ENCODE measurements at places on chromosomes 5 and 9.

GRCh38 chr9:31119890-31120454 lies 1264.5 kb upstream of the ACO1 start:
- peak; percentile 1 for DNase-seq

DNA sequence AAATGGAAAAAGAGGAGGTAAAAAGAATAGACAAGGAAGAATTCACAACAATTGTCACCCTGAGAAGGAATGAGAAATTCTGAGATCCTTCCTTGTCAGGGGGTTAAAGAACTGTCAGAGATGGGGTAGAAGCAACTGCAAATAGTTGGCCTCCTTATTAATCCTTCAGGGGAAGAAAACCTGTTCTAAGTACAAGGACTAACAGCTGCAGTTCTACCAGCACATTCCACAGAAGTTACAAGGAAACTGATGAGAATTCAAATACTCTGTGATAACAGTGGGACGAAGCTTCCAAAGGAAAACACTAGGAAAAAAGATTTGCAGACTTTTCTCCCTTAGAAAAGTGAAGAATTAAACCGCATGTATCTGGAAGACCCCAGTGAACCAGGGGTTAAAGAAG lies 93.7 kb downstream of the OR2K2 start:
- DNase-seq, result no peak

DNA sequence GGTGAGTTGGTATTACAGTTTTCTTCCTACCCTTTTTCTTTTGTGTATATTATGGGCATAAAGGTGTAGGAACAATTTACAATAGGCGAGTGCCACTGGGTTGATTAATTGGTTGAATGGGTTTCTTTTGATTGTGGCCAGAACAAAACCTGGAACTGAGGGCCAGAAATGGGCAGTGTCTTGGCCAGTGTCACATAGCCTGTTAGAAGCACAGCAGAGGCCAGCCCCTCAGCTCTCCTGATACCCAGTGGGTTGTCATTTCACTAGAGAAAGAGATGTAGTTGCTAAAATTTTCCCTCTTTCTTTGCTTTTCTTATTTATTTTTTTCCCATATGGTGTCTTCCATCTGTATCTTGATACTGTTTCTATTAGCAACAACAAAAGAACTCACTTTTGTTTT lies 38.8 kb upstream of the SEMA6A start:
- no peak for DNase-seq

GRCh38 chr9:85151162-85151561 lies 481.6 kb downstream of the NTRK2 start:
- no peak for DNase-seq

DNA sequence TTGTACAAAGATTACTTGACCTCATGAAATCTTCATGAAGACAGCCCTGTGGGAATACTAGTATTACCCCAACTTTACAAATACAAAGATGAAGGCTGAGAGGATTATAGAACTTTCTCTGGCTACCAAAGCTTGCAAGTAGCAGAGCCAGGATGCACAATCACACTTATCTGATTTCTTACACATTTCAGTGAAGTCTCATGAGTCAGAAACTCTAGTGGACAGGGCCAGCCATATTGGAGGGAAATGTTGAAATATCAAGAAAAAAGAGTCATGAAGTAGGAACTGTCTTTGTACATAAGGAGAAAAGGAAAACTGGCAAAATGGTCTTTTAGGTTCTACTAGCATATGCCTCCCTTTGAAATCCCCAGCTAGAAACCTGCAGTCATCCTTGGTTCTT lies 369.6 kb upstream of the WWC1 start:
- no peak for DNase-seq

GRCh38 chr9:127225801-127226625 lies 38.6 kb upstream of the GARNL3 start:
- no peak for DNase-seq

DNA sequence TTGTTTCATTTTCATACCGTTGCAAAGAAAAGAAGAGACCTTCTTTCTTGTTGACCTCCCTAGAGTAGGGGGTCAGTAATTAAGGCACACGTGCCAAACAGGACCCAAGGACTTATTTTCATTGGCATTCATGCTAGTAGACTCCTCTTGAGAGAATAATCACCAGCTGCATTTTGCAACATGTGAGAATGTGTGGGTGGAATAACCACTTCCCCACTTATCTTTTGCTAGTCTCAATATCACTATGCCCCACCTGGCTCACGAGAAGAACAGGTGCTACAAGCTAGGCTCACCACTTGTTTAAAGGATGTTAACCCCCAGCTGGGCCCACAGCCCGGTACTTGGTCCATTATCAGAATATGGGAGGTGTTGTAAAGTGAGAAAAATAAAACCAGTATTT lies 460.7 kb upstream of the MEF2C start:
- peak; percentile 1 for DNase-seq

GRCh38 chr5:103211576-103212561 lies 46.7 kb upstream of the MACIR start:
- DNase-seq, result no peak

DNA sequence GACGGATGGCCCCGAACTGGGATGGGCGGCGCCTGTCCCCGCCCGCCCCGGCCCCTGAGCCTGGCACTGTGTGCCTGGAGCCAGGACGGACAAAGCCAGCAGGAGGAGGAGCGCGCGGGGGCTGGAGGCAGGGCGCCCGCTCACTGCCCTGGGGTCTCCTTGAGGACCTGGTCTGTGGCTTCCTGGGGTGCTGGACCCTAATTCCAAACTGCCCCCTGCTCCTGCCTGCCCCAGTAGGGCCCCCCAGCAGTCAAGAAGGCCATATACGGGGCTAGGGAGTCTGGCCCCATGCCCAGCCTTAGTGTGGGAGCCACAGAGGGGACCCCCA lies 29.2 kb upstream of the RXRA start:
- no peak for DNase-seq

GRCh38 chr5:139645430-139645871 lies 2.7 kb upstream of the CXXC5 start:
- no peak for DNase-seq

- DNase-seq, result no peak
These were observed 20.0 kb upstream of the SLC25A51 start for GRCh38 chr9:37923796-37924427.

DNA sequence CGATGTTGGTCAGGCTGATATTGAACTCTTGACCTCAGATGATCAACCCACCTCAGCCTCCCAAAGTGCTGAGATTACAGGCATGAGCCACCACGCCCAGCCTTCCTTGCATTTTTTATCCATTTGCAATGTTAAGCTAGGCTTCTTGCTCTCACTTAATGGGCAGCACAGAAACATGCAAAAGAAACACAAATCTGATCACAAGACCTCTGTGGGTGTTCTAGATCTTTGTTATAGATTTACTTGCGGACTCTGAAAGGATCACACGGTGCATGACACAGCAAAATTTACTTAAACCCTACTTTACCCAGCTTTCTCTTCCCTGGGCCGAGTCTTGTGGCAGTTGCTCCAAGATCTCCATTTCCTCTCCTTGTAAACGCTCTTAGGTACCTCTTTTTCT lies 71.3 kb downstream of the PSAT1 start:
- peak; percentile 36 for DNase-seq

DNA sequence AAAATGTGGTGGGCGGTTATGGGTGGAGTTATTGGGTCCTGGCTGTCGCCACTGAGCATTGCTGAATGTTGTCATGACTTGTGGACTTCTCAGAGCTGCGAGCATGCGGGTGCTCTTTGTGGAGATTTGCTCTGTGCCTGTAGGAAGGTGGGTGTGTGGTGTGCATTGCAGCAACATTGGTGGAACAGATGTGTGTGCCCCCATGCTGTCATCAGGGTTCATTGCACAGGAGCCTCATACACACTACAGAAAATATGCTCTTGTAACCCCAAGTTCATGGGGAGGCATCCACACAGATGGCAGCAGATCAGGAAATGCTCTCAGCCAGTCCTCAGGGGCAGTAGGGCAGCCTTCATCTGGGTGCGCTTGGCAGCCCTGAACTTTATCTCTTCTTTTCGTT lies 55.9 kb upstream of the PHF2 start:
- DNase-seq, result peak; percentile 11

DNA sequence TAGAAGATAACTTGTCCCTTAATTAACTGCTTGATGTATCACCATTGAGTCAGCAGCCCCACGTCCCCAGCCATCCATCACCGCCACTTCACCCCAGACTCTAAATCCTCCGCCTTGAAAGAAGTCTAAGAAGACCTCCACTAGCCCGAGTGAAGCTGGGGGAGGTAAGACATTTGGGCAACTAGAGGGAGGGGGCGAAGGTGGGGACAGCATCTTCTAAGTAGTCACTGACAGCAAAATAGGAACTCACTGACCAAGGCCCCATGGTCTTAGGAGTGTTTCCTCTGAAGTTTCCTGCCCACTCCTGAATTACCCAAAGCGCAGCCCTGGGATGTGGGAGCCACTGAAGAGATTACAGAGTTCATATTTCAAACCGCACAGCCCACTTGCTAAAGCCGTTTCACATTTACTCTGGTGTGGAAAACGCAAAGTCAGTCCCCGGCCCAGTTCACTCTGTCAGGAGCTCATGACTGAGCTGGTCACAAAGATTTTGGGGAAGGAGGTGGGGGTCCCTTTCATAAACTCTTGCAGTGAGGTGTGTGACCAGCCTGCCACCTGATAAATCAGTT lies 107.4 kb downstream of the LHFPL2 start:
- no peak for DNase-seq

- DNase-seq, result peak; percentile 52
These were observed 40.4 kb downstream of the PTAR1 start for GRCh38 chr9:69719367-69719766.

DNA sequence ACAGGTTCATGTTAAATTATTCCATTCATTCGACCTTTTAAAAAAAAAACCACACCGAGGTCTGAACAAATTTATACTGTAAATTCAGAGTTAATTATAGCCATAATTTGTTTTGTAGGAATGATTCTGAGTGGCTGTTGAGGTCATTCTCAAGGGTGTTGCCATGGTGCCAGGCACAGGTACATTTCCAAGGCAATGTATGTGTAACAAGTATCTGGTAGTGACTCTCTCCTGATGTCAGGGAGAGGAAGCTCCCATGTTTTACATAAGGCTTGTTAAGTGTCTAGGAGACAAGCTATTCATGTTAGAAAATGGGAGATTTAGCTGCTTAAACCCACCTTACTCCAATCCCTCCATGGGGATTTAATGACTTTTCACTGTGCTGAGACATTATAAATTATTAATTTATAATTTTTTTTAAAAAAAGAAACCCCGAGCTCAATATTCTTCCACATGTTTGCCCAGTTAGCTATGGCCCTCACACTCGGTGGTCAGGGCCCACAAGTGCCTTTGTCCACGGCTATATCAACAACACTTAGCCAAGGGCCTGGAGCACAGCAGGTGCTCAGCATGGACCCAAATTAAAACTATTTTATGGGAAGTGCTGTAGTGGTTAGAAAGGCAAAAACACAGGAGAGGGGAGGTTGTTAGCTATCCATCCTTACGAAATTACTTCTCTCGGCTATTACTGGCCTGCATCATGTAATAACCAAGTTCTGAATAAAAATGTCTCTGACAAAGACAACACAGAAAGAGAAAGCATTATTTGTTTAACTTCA lies 154.6 kb upstream of the GNA14 start:
- no peak for DNase-seq

DNA sequence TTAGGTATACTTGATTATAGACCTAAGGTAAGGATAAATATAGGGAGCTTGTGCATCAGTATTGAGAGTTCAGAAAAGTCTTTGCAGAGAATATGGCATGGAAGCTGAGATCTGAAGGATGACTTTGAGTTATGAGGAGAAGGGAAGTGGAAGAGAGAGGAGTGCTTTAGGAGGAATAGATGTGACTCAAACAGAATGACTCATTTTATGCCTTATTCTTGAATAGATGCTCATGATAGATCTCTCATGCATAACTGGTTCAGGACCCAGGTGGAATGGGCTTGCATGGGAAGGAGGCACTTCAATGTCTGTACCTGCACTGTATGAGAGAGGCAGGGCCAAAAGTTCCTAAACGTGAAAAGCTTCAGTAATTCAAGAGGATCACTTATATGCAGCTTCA lies 103.3 kb downstream of the CWC27 start:
- no peak for DNase-seq

DNA sequence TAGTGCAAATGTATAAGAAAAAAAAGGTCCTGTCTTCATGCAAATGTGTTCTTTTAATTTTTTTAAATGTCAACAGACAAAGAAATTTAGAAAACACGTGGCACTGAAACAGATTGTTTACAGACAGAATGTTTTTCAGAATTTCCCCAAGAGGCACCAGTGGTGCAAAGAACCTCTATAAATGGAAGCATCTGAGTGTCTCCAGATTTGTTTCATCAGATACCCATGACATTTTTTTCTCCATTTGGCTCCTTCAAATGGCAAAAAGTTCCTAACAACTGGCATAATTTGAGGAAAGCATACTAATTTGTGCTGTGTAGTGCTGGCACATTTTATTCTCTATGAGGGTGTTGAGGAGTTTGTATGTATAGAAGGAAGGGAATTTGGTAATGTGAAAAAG lies 15.0 kb downstream of the CCDC192 start:
- no peak for DNase-seq

GRCh38 chr9:109229682-109230081 lies 62.6 kb upstream of the FRRS1L start:
- no peak for DNase-seq

- no peak for DNase-seq
These were observed 241.4 kb downstream of the PBX3 start for GRCh38 chr9:125988479-125989050.

GRCh38 chr5:58317009-58317408 lies 142.9 kb downstream of the PLK2 start:
- DNase-seq, result no peak

GRCh38 chr9:133460405-133461175 lies 812 bp downstream of the CACFD1 start:
- DNase-seq, result peak; percentile 39

GRCh38 chr9:91755761-91756509 lies 194.1 kb downstream of the ROR2 start:
- DNase-seq, result no peak

DNA sequence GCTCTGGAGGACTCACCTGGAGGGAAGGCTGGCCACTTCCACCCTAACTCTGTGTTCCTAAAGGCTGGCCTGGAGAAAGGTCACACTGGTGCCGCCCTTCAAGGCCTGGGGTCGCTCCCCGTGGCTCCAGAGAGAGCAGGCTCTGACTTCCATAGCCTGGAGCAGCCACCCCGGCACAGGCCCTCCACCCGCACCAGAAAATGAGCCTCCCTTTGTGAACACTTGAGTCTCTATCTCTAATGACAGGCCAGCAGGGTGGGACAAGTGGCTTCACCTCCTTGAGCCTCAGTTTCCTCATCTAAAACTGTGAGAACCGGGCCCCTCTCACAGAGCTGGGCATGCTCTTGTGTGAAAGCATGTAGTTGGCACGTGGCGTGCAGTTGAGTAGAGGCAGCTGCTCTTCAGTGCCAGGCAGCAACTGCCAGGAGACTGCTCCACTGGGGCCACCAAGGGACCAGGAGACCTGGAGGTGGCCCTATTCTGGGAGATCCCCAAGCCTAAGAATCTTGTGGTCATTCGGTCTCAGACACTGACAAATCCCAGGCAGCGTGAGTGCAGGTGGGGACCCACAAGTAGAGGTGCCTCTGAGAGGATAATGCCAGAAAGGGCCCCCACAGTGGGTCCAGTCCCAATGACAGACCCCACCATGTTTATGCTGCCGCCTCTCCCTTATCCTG lies 56.7 kb upstream of the GARNL3 start:
- DNase-seq, result no peak

- DNase-seq, result peak; percentile 43
These were observed 69.4 kb downstream of the MSX2 start for GRCh38 chr5:174793684-174794328.

- no peak for DNase-seq
These were observed 8.6 kb downstream of the FSTL4 start for GRCh38 chr5:133603711-133604110.

Data from erythroblast (primary cell).